Activated naive CD8-positive, alpha-beta T cell treated with anti-CD3 and anti-CD28 coated beads, Interleukin-2, amount 50 U/mL, for 16 hours (primary cell): ENCODE measurements at places on chromosomes 6 and 20.

DNA sequence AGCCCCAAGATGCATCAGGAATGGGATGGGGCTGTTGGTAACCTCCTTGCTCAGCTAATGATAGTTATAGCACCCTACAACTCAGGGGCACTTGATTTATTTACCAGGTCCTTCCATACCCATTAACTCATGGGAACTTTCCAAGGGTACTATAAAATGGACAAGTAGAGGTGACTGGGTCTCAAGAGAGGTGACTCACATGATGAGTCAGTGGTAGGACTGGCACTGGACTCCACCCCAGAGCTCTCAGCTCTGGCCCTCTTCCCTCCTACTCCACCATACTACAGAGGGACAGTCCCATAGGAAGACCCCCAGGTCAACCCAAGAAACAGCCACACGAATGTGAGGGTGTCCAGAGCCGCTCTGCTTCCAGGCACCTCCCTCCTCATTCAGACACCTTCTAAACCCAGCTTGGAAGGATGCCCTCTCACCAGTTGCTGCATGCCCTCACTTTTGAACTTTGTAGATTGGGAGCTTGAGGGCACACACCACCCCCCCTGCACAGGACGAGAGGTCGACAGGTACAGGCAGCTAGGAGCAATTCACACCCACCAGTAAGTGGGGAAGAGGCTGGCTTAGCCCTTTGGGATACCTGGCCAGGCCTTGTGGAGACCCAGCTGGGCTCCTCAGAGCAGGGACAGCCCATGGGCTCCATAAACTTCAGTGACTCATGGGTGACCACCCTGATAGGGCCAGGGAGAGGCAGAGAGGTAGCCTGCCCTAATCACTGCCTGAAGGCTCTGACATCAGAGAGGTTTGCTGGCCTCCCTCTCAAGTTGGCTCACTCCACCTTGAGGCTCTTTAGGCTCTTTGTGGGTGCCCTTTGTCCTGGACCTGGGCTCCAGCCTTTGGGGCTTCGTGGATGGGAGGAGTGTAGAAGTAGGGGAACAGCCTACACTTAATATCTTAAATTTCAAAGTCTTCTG, 81.6 kb upstream of the MLN start:
- no peak for DNase-seq

DNA sequence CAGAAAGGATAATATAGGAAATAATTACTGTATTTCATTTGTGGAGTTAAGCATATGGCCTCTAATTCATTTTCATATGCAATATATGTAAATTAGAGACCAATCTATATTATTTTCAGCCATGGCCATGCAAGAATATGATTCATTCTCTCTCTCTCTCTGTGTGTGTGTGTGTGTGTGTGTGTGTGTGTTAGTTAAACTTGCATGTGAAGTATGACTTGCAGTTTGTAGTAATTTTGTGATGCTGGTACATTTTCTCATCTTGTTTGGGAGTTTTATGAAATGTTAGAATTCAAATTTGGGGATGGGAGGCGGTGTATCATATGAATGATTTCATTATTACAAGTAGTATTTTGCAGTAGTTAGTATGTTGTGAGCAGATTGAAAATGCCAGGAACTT, 74.8 kb downstream of the JARID2 start:
- DNase-seq = no peak

DNA sequence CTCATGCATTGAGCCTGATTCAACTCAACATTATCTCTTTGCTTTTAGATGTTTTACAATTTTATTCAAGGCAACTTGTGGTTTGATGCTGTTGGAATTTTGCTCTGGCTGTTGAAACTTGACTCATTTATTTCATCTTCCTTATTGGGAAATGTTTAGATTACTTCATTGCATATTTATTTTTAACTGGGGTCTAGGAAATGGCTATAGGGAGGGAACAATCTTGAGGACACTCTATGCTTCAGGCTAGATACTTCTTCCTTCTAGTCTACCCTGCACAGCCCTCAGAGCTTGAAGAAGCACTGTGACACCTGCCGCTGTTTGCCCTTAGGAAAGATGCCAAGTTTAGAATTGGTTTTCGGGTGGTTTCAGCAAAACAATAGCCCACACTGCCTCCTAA, 183.4 kb downstream of the ADGRG6 start:
- no peak for DNase-seq

DNA sequence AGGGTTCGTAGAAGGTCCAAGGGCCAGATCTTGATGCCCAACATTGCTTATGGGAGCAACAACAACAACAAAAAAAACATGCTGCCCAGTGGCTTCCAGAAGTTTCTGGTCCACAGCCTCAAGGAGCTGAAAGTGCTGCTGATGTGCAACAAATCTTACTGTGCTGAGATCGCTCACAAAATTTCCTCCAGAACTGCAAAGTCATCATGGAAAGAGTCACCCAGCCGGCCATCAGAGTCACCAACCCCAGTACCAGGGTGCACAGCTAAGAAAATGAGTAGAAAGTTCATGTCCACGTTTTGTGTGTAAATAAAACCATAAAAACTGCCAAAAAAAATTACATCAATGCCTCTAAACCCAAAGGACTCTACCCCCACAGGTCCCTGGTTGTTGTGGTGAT, 3.8 kb downstream of the HLA-DPB1 start:
- no peak for DNase-seq

DNA sequence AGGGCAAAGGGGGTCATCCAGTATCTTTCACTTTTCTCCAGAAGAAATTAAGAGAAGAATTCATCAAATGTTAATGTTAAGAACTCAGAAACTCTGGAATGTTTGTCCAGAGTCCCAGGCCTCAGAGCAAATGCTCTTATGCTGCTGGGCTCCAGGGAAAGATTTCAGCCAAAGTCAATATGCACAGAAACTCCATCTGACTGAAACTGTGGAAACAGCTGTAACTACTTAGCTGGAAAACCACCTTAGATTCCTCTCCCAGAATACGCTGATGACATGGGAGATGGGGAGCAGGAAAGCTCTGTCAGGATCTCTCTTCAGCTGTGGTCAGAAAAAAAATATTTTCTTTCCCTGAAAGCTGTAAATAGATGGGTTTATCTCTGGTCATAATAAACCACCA, 559.6 kb downstream of the RFPL4B start:
- DNase-seq = no peak

GRCh38 chr6:110421749-110422443, 6.5 kb upstream of the DDO start:
- no peak for DNase-seq

GRCh38 chr20:49339123-49339522, 61.3 kb upstream of the ZNFX1 start:
- DNase-seq = no peak

GRCh38 chr6:75344455-75344854, 59.9 kb upstream of the TMEM30A start:
- DNase-seq = no peak

- DNase-seq = no peak
Measured at GRCh38 chr6:152750694-152751093, at the start of gene VIP. VIP (plus strand) TSS chr6:152750797; CDS start chr6:152752178, 1,381 bp downstream.
